CD4-positive, alpha-beta T cell (primary cell): ENCODE measurements at places on chromosomes 5 and 9.

DNA sequence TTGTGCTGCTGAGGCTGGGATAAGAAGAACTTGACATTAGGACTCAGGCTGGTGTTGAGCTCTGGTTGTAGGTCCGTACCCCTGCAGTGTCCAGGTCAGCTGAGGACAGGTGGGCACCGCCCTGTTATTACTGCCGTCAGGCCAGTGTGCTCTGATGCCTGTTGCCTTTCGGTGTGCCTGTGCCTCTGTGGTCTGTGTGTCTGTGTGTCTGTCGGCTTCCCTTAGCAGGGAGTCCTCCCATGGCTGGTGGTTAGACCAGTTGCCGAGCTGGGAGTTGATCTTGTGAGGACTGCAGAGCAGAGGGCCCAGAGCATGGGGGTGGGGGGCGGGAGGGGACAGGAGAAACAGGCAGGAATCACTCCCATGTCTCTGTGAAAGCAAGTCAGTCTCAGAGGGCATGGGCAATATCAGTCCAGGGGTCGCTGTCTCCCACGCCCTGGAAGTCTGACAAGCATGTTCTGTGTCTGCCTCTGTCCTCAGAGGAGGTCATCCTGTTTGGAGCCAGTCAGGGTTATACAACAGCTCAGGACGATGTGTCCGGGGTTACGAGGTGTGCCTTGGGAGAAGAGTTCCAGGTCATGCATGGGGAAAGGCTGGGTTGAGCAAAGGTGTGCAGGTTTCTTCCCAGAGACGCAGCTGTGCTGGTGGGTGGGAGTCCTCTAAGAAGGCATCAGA, 67.3 kb upstream of the GARNL3 start:
- no peak for DNase-seq

DNA sequence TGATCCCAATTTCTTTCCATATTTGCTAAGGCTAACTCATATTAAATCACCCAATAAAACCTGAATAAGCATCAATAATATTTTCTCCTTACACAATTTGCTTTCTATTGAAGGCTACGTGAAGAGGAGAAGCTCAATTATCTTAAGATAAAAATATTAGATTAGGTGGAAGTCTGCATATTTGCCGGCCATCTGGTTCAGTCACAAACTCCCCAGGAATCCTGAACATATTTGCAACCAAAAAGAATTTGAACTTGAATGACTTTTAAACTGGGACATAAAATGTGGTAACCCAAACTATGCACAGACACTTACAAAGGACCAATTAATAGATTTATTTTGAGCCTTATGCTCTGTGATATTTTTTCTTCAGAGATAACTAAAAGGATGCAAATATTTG, 92.3 kb downstream of the HAPLN1 start:
- no peak for DNase-seq

DNA sequence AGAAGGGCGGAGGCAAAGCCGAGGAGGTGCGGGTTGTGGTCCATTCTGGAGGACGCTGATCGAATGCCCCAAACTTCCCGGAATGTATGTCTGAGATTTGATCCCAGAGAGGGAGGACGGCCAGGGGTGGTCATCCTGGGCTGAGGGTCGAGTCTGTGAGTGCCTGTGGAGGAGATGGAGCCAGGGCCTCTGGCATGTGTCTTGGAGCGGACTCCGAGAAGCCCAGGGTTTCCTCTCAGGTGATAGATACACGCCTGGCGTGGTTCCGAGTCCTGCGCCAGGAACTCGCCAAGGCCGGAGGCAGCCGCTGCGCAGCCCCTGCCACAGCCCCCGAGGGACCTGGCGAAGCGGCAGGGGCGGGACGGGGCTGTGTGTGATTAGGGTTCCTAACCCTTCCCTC, 363 bp downstream of the ZNF454 start:
- no peak for DNase-seq

DNA sequence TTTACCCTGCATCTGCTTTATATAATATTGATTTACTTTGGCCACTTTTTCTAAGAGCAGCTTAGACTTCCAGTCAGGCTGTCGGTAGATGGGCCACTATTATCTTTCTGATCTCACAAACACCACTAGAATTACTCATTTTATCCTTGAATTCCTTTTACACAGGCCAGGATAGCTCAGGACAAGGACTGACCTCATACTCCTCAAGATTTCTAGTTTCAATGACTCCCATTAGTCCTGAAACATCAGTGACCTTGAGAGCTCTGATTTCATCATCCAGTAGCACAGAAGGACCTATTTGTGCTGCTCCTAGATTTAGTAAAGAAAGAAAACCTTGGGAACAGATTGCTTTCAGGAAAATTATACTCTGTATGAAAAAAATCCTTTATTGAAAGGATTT, 727.9 kb upstream of the PTPRD start:
- DNase-seq = no peak

- DNase-seq = no peak
Observed at GRCh38 chr9:84617411-84618029, 52.0 kb upstream of the NTRK2 start.

GRCh38 chr9:135277219-135278201, 190.0 kb downstream of the OLFM1 start:
- DNase-seq = no peak

DNA sequence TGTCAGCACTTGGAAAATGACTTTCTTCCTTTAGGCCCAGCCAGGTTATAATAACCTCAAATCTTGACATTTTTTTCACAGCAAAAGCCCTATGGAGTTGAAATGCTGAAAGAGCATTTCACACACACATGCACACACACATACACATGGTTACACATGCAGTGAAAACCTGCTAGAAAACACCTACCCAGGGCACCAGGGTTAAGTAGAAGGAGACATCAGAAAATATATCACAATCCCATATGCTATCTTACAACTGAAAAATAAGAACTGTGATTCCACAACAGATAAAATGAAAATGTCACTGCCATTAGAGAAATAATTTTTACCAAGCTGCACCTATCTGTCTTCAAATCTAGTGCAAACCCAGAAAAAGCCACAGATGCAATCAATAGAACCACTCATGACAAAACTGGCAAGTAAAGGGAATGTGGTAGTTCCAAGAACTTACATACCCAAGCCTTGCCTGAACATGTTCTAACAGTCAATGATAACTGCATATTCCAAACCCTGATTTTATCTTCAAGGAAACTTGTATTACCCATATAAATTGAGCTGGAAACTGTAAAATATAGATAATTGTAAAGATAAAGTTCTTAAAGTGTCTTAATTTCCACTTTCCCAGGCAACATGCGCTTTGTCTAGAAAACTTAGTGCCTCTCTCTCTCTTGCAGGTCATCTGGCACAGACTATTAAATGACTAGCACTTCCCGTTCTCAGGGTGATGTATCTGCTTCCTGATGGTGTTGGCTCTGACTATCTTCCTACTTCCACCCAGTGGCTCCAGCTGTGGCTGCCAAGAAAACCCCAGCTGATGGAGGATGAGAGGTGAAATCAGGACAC, 250.2 kb upstream of the PTGER4 start:
- DNase-seq = no peak
